ENCODE measurements at places on chromosomes 13 and 19.
A peak's percentile ranks its signal among the peaks of the same experiment; 100 is the strongest.

DNA sequence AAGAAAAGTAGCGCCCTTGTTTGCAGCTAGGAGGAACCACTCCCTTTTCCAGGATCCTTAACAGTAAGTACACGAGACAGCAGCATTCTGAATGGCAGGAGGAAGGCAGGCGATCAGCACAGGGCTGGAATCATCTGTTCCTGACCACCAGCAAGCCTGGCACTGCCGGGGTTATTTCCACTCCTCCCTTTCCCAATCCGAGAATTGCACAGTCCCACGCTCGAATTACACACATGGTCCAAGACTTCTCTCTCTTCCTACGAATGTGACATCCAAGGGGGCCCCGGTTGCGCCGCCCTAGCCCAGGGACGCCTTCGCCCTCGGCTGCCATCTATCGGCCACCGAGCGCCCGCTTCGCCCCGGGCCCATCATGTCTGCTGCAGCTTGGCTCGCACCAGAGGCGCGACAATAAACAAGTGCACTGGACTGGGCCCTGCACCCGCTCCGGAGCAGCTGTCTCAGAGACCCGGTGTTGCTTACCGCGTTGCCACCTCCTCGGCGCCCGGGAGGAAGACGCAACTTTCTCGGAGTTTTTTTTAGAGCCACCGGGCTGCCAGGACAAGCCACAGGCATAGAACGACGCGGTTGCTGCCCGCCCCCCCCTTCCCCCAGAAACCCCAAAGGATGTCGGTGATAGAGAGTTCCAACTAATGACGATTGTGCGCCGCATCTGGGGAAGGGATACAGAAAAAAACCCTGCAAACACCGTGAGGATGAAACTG is at the start of gene SLITRK5:
Gene SLITRK5 (plus strand): TSS at position 341 of the 722 bp plus-strand sequence. CDS start 4,018 bp downstream, outside the sequence.
- DNase-seq: peak; percentile 90

DNA sequence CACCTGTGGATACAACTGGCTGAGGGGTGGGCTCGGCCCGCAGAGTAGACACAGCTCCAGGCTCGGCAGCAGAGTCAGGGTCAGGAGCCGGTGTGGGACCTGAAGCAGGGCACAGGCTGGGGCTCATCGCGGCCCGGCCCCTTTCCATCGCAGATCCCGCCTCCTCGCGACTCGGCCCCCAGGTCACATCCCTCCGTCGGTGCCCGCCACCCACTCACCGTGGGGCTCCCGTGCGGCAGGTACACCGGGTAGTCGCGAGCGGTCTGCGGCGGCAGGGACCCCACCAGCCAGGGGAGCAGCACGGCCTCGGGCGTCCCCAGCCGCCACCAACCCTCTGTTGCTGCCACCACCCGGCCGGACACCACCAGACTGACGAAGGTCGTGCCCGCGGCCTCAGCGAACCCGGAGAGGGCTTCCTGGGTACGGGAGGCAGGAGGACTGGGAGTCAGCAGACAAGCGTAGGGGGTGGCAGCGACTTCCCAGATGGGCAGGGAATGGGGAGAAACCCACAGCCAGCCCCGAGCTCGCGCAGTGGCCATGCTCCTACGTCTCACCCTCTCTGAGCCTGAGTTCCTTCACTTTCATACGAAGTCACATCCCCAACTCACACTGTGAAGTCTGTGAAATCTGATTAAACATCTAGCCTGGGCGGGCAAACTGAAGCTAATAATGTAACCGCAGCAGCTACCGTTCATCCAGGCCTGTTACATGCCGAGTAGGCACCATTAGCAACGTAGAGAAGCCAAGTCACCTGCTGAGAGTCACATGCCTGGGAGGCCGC is 3.7 kb downstream of the FUZ start:
- peak; percentile 71 for DNase-seq

- no peak for DNase-seq
These were observed 23.1 kb upstream of the INTS6 start for GRCh38 chr13:51475727-51476501.

- DNase-seq: no peak
These were observed 26.5 kb upstream of the HOMER3 start for GRCh38 chr19:18967358-18968146.

GRCh38 chr13:99540530-99540929 is 39.3 kb downstream of the TM9SF2 start:
- no peak for DNase-seq

GRCh38 chr19:1256646-1257474 is 8.5 kb downstream of the MIDN start:
- DNase-seq: no peak

Measured in neural progenitor cell (in vitro differentiated cells).